ENCODE measurements at places on chromosomes 16 and 17.

- no peak for DNase-seq
Observed at GRCh38 chr16:26505496-26505895, 561.2 kb upstream of the C16orf82 start.

DNA sequence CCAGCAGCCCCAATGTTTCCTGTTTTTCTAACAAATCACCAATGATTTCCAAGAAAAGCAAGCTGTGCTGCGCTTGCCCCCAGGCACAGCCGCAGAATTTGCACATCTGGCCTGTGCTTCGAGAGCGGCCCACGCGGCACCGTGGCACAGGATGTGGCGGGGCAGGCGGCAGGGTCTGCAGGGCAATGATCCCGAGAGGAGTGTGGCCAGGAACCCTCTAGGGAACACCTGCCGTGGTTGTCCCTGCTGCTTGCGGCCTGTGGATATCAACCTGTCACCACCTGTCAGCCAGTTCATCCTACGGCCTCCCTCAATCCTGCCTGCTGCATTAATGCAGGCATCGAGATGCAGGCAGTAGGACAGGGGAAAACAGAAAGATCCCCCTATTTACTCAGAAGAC, 24.0 kb downstream of the PIK3R5 start:
- no peak for DNase-seq

DNA sequence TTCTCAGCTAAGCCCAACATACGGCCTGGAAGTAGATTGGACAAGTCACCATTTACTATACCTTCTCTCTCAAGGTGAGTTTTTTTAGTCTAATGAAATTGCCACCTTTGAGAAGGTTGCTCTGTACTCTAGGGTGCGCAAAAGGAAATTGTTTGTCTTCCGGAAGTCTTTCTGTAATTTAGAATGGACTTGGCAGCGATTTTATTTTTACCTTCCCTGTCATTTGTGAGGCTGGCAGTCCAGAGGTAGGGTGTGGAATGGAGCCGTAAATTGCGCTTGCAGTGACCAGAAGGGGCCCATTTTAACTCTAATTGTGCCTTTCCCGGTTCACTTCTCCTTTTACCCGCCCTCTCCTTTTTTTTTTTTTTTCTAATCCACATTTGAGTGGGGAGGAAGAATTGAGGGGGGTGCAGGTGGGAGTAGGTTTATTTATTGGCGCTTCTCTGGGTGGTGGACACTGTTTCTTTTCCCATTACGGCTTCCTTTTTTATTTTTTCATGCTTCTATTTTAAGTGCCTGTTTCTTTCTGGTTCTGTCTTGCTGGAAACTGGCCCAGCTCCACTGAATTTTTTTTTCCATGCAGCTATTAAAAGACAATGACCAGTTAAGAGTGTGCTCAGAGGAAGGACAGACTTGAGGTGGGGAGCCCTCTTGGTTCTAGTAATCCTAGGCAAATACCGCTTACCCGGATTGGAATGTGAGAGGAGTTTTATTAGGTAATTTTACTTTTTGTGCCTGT, 89.7 kb upstream of the CLEC18A start:
- DNase-seq: peak; percentile 24

DNA sequence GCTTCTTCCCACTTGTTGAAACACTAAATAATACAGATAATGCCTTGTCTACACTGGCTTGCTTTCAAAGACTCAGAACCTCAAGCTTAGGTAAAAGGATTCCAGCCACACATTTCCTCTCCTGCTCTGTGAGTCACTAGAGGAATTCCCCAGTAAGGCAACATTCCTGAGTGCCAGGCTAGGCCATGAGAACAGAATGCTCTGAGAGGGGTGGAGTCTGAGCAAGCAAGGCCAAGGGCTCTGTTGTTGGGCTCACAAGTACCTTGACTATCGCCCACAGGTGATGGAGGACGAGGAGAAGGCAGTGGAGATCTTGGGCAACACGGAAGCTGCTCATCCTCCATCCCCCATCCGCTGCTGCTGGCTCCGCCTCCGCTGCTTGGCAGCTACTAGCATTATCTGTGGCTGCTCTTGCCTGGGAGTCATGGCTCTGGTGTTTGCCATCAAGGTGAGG, 6.7 kb upstream of the PHKG2 start:
- DNase-seq: no peak

DNA sequence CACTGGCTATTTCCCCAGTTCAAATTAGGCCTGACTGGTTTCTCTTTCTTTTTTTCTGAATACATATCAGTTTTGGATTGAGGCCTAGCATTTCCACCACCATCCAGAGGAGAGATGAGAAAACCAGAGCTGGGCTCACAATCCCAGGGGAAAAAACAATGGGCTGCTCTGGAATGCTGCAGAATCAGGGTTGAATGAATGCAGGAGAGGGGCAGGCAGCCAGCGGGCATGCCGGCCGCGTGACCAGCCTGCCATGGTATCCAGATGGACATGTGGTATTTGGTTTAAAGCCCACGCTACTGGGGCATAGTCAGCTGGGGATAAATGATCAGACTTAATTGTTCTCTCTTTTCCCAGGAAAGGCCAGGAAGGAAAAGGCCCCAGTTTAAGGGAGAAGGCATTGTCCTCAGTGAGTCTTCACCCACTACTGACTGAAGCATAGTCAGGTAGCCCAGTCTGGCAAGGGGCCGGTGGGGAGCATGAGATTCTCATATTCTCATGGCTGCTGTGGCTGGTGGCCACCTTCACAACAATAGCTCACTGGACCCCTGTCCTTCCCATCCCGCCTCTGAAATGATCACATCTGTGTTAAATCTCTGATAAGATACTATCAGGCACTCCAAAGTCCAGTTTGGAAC, 38.7 kb upstream of the RHOT1 start:
- DNase-seq: no peak

DNA sequence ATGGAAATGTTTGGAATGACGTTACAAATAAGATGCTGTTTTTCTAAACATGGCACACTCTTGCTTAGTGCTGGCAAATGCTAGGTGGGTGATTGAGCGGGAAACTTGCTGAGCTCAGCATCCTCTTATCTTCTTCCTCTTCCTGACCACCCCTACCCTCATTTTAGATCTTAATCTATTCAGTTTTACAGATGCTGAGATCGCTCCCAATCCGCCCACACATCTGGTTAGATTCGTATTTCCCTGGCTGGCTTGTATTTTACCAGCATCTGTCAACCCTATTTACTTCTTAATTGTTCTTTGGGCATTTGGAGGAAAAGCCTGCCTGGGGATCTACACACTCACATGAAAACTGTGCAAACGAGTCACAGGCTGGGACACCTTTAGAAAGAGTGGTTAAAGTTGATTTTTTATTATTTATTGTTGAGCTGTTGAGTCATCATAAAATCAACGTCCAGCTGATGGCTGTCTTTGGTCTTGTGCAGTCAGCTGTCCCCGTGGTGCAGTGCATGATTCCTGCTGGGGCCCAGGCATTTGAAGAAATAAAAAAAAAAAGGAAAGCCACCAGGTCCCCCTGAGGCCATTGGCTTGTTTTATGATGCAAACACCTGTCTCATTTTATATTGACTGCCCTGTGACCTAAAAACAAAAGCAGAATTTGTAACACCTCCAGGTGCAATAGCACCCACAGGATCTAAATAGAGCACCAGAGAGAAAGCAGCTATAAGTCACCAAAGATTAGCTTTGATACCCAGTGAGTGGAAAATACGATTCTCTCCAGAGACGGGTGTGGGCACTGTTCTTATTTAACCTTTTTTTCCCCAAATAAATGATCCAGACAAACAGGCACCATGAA, 258.6 kb downstream of the HS3ST3B1 start:
- DNase-seq: no peak

DNA sequence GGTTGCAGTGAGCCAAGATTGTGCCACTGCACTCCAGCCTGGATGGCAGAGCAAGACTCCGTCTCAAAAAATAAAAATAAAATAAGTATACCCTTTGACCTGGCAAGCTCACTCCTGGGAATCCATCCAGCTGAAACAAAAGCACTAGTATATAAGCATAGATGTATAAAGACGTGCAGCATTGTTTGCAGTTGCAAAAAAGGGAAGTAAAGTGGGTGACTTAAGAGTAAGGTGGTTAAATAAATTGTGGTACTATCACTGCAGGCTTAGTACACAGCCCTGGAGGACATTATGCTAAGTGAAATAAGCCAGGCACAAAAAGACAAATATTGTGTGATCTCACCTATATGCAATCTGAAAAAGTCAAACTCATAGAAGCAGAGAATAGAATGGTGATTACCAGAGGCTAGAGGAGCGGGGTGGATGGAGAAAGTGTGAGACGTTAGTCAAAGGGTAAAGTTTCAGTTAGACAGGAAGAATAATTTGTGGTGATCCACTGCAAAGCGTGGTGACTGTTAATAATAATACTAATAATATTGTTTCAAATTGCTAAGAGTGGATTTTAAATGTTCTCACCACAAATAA, 113.0 kb downstream of the MYO1D start:
- no peak for DNase-seq

- DNase-seq: no peak
Observed at GRCh38 chr17:79023886-79024771, at the start of gene C1QTNF1. C1QTNF1 (plus strand) TSS chr17:79024169; CDS start chr17:79043969, 19,800 bp downstream.
